ENCODE measurements at places on chromosomes 2 and 18.

- no peak for DNase-seq
These were observed 101.5 kb downstream of the KCNF1 start for GRCh38 chr2:11013196-11013595.

GRCh38 chr2:218257390-218257981, 3.3 kb upstream of the GPBAR1 start:
- no peak for DNase-seq

- no peak for DNase-seq
These were observed 55.5 kb downstream of the MAP4K4 start for GRCh38 chr2:101752716-101753616.

GRCh38 chr2:128187032-128187654, 96.1 kb downstream of the UGGT1 start:
- DNase-seq, result no peak

GRCh38 chr18:9380101-9380500, 45.5 kb downstream of the TWSG1 start:
- no peak for DNase-seq

DNA sequence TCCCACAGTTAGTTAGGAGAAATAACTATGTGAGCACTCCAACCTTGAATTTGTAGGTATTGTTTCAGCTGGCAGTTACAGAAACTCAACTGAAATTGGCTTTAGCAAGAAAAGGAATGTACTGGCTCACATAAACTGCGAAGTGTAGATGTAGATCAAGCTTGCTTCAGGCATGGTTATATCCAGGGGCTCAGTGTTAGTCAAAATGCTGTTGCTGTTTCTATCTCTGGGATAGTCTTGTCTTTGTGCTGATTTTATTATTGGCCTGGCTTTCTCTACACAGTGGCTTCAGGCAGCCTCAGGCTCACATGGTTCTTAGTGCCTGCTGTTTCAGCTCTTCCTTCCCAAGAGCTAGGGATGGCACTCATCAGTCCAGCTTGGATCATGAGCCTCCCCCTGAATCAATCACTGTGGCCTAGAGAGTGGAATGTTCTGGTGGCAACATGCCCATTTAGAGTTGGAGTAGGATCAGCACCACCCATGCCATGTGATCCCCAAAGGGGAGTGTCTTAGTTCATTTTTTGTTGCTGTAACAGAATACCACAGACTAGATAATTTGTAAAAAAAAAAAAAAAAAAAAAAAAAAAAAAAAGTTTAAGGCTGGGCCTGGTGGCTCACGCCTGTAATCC, 69.1 kb upstream of the FOXI3 start:
- DNase-seq, result no peak

GRCh38 chr2:160471950-160472349, 21.7 kb downstream of the RBMS1 start:
- DNase-seq, result no peak

- no peak for DNase-seq
These were observed 24.2 kb downstream of the LIPG start for GRCh38 chr18:49585781-49586663.

DNA sequence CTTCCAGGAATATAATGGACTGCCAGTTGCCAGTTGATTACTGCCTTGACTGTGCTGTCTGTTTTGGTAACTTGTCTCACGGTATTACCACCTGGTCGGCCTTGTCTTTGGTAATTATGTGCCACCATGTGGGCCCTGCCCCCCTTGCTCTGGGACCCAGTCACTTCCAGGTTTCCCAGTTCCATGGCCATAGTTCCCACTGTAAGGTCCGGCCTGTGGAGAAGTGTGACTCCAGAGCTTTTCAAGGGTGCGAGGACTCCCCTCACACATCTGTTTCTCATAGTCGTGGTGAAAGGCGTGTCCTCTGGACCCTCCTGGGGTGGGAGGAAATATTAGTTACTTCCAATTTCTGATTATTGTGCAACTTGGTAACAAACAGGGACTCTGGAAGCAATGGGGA, 150.5 kb downstream of the SEPTIN10 start:
- DNase-seq, result no peak

DNA sequence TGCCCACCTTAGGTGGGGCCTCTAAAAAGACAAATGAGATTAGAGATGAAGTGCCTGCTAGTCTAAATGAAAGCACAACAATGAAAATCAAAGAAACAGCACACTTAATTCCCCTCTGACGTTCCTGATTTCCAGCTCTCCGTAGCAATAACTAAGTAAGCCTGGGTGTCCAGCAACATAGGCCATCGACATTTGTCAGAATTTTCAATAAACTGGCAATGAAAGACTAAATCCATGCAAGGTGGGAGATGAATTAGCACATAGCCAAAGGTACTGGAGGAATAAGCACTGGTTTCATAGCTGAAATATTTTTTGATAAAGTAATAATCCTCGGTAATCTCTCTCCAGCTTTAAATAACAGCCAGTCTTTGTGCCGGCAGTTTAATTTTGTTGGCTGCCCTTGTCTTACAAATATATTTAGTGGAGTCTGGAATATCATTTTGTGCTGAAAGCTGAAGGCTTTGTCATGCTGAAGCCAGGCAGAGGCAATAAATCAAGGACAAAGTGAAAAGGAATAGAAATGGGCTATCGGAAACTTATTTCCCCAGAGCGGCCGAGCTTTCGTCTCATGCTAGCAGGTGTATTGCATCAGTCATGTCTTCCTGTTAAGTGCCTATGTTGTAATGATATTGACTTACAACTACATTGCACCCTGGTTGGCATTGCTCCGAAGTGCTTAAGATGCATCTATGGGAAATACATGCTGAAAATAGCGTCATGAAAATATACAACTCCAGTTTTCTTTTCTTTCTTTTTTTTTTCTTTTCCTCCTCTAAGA, 790.1 kb downstream of the CNTNAP5 start:
- DNase-seq, result no peak

- DNase-seq, result no peak
These were observed 157.1 kb upstream of the ZFP36L2 start for GRCh38 chr2:43383533-43383932.

DNA sequence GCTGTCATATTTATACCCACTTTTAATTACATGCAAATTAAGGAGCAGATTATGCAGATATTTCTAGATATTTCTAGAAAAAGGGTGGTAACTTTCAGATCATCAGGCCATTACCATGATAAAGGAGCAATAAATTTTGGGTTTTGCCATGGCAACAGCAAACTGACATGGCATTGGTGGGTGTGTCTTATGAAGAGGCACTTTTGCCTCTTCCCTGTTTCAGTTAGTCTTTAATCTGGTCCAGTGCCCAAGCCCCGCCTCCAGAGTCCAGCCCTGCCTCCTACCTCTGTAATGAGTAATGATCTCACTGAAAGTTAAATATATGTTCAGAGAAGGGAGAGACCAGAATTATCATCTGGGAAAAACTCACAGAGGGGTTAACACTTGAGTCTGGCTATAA, 124.8 kb downstream of the SCG2 start:
- DNase-seq, result no peak

- no peak for DNase-seq
These were observed 172.3 kb downstream of the LNPK start for GRCh38 chr2:175829741-175830140.

DNA sequence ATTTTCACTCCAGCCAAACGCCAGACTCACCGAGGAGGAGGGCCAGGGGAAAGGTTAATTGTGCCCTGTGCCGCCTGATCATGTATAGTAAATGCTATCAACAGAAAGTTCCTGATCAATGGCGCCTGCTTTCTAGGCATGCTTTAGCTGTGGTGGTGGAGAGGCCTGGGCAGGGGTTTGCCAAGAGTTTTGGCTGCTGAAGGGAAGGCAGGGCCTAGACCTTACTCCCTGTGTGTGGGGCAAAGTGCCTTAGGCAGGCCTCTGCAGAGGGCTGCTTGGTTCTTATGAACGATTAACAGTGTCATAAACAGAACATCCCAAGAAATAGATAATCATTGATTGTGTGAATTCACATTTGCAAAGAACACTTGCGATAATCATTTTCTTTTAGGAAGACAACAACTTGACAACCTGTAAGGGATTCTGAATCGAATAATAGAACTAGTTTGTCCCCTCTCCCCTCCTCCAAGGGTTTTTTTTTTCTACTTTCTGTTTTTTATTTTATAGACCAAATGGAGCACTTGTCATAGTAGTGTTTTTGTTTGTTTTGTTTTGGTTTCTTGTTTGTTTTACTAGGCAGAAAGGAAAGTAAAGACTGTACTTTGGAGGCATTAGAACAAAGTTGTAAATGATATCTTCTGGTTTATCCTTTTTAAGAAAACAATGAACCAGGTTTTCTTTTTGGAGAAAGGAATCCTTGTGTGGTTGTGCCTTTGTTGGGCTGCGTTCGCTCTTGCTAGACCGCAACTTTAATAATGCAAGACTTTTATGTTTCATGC, 6.5 kb downstream of the TSHZ1 start:
- no peak for DNase-seq

GRCh38 chr2:120760446-120761135, 24.9 kb downstream of the GLI2 start:
- DNase-seq, result no peak

- no peak for DNase-seq
These were observed 20.9 kb upstream of the TFPI start for GRCh38 chr2:187574969-187575750.

GRCh38 chr2:239193401-239193811, 207.4 kb downstream of the HDAC4 start:
- DNase-seq, result no peak

GRCh38 chr18:56910237-56910636, 236.7 kb upstream of the BOD1L2 start:
- DNase-seq, result no peak

DNA sequence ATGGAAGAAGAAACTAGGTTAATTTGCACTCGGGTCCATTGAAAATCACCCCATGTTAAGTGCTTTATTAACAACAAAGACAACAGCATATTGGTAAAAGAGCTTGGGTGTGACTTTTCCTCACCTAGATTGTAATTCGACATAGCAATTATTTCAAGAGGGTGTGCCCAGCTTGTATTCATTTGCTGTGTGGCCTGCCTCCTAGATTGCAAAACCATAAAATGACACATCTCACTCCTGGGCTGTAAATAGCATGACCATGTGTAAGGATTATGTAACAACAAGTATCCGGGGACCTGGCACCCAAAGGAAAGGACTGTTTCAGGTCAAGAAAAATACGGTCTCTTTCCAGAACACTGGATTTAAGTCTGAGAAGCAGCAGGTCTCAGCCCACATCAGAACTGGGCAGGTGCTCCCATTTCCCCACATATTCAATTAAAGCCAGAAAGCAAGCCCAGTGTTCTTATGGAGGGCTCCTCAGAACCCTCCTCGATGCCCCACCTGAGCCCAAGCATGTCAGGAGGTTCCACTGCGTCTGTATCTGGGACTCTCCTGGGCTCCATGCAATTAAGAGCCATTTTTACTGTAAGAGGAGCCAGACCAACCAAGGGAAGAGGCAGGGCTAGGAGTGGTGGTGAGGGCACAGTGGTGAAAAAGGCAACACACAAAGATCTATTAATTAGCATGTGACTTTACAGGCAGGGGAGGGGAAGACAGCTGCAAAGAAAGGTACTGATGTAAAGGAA, 39.2 kb downstream of the MREG start:
- no peak for DNase-seq

- DNase-seq, result no peak
These were observed 62.2 kb downstream of the SPIRE1 start for GRCh38 chr18:12595571-12596255.

- DNase-seq, result no peak
These were observed 174.9 kb downstream of the SEPTIN10 start for GRCh38 chr2:109438773-109439389.

DNA sequence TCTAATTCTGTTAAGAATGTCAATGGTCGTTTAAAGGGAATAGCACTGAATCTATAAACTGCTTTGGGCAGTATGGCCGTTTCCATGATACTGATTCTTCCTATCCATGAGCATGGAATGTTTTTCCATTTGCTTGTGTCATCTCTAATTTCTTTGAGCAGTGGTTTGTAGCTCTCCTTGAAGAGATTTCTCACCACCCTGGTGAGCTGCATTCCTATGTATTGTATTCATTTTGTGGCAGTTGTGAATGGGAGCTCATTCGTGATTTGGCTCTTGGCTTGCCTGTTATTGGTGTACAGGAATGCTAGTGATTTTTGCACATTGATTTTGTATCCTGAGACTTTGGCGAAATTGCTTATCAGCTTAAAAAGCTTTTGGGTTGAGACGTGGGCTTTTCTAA, 38.3 kb upstream of the WDR75 start:
- no peak for DNase-seq

DNA sequence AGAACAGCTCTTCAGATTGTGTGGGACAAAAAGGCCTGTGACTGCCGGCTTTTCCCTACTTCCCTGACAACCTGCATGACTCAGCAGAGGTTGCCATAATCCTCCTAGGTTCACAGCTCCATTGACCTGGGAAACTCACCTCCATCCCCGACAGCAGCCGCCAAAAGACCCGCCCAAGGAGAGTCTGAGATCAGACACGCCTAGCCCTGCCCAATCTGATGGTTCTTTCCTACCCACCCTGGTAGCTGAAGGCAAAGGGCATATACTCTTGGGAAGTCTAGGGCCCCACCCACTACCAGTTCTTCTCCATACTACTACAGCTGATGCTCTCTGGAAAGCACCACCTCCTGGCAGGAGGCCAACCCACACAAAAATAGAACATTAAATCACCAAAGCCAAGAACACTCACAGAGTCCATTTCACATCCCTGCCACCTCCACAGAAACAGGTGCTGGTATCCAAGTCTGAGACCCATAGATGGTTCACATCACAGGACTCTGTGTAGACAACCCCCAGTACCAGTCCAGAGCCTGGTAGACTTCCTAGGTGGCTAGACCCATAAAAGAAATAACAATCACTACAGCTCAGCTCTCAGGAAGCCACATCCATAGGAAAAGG, 140.6 kb downstream of the NETO1 start:
- no peak for DNase-seq

- DNase-seq, result no peak
These were observed 59.6 kb downstream of the CSRNP3 start for GRCh38 chr2:165529130-165529529.

GRCh38 chr18:34802959-34803358, 92.9 kb downstream of the DTNA start:
- DNase-seq, result no peak

DNA sequence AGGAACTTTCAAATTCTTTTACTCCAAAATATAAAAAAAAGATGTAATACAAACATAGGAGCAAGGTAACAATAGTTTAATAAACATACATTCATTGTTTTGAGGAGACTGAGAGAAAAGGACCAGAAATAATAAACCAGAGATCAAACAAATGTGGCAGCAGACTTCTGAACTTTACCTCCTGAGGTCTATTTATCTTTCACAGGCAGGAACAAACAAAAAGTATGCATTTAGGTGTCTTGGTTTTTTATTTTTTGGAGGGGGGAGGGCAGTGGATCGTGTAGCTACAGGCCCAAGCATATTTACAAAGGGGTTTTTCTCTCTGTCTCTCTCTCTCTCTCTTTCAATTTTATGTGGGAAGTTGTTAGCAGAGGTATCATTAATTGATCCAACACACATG, 5.6 kb downstream of the PPP4R1 start:
- no peak for DNase-seq

- no peak for DNase-seq
These were observed 38.5 kb downstream of the NCK2 start for GRCh38 chr2:105783151-105783738.

DNA sequence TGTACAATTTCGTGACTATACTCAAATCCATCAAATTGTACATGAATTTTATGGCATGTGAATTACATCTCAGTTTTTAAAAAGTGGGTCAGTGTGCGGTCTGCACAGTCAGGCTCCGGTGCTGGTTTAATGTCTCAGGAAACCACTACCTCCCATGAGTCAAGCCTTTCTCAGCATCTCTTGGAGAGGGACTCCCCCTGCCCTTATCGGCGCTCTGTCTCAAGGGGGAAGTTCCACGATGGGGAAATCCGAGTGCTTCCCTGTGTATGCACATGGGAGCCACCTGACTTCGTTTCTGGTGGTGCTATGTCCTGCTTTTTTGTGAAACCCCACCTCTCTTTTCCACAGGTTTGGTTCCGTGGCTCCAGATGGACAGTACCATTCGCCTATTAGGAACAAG, 72.5 kb downstream of the ACOXL start:
- DNase-seq, result no peak

All from NCI-H187 treated with DMSO at 0.1 percent for 48 hours (cell line).